ENCODE measurements at places on chromosomes 5 and 9.
A peak's percentile ranks its signal among the peaks of the same experiment; 100 is the strongest.

DNA sequence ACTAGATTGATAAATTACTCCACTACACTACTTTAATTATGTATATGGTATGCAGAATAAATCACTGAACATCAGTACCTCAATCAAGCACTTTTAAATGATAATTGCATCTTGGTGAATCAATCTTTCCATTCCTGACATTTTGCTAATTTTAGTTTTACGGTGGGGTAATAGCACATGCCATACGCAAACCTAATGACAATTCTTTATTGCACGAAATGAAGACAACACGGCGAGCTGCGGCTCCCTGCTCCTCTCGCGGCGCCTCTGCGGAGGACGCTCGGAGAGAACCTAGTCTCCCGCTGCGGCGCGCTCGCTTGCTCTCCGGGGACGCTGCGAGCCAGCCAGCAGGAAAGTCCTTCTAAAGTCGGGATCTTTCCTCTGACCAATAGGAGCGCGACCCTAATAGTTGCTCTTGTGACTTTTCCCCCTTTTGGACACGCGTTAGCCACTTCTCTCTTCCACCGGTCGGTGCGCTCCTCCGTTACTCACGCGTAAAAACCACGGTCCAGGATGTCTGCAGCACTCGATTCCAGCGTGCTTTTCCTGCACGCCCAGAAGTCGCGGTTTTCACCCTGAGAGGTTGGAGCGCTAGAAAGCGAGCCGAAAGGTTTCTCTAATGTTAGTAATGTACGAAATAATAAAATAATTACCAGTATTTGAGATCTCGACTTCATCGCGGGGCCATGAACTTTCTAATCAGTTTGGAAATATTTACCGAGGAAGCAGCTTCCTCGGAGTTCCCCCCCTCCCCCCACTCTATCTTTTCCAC lies 1.0 kb upstream of the MEF2C start:
- peak; percentile 89 for DNase-seq

DNA sequence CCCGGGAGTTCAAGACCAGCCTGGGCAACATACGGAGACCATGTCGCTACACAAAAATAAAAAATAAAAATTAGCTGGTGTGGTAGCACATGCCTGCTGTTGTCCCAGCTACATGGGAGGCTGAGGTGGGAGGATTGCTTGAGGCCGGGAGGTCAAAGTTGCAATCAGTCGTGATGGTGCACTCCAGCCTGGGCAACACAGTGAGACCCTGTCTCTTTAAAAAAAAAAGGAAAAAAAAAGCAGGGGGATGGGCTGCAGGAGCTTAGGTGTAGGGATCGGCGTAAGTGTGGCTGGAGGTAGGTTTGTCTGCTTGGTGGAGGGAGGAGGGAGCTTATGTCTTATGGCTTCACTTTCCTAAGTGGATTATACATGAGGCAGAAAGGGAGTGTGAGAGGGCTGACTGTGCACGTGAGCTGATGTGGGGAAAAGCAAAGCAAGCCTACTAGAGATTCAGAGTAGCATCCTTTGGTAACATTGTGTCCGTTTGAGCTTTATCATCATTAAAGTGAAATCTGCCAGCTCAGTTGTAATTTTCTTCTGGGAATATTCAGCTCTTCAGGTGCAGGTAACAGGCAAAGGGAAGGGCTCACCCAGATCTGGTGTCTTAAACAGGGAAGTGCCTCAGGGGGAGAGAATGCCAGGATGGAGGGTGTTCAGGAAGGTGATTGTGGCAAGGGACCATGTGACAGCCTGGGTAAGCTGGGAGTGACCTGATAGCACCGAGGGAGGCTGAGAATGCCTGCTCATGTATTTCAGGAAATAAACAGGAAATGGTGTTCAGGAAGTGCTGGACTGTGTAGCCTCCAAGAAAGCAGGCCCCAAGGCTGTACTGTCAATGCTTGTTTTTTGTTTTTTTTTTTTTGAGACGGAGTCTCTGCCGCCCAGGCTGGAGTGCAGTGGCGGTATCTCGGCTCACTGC lies 17.6 kb upstream of the SETX start:
- peak; percentile 64 for DNase-seq

- no peak for DNase-seq
These were observed 31.7 kb upstream of the LRRC14B start for GRCh38 chr5:159448-160172.

DNA sequence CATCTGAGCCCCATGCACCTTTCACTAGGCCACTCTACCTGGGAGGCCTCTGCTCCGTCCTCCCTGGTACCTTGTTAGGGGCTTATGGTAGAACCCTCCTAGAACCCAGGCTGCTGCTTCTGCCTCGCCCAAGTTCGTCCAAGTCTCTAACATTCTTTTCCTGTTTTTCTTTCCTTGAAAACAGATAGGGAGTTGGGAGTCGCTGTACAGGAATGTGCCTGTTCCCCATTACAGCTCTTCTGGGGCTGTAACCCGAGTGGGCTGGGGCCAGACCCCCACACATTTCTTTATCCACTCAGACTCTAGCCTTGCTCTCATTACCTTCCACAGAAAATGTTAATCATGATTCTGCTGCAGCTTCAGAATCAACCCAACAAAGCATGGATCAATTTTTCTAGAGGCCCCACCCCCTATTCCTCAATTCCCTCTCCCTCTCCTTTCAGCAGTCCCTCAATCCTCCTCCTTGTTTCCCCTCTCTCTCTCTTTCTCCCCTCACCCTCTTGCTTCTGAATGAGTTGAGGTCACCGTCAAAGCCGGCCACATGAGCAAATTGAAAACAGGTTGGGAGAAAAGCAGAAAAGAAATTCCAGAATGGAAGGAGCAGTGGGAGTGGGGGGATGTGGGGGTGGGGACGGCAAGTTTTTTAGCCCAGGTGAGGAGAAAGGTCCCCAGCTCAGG lies 193.8 kb upstream of the TRIM32 start:
- no peak for DNase-seq

DNA sequence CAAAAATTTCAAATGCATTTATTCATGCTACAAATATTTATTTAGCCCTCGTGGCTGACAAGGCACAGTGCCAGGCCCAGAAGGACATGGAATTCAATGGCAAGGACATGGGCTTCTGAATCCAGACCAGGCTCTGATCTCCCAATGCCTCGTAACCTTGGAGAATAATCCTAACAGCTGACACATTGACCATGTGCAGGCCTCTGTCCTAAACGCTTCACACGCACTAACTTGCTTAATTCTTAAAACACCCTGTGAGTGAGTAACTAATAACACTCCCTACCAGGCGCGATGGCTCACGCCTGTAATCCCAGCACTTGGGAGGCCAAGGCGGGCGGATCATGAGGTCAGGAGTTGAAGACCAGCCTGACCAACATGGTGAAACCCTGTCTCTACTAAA lies 33.2 kb downstream of the MYO10 start:
- no peak for DNase-seq

DNA sequence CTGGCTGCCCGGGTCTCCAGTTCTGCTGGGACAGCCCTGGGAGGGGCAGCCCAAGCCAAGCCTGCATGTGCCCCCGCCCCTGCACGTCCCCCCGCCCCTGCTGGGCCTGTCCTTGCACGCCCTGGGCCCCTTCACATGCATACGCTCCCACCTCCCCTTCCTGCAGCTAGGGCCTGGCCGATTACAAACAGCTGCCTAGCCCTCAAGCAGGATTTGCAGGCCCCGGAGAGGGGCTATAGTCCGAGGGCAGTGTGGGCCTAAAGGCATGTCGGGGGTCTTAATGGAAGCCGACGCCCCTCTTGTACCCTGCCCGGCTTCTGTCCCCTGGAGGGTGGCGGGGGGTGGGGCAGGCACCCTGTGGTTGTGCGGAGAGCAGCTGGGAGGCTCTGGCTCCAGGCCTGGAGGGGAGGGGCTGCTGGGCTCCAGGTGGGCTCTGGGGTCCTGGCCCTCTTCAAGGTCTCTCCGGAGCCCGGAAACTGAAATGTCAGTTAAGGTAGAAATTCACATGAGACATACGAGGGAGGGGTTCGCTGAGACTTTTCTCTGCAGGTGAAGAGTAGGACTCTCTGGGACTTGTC lies 16.9 kb downstream of the COL5A1 start:
- DNase-seq = no peak

- DNase-seq = peak; percentile 54
These were observed 12.8 kb upstream of the MGAT1 start for GRCh38 chr5:180815293-180815917.

DNA sequence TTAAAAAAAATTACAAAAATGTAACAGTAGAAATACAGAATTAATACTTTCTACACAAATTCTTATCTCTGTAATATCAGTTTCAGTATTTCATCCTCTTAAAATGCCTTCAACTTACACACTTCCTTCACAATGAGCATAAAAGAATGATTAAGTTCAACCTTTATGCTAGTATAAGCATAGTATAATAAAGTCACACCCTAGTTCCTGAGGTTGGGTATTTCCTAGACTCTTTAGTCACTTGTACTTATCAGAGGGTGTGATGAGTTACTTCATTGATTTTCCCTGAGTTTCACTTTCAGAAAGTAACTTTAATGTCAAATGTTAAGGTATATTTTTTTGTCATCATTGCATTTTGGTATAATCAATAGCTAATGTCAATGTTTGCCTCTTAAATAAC lies 302.4 kb downstream of the PDE4D start:
- no peak for DNase-seq

DNA sequence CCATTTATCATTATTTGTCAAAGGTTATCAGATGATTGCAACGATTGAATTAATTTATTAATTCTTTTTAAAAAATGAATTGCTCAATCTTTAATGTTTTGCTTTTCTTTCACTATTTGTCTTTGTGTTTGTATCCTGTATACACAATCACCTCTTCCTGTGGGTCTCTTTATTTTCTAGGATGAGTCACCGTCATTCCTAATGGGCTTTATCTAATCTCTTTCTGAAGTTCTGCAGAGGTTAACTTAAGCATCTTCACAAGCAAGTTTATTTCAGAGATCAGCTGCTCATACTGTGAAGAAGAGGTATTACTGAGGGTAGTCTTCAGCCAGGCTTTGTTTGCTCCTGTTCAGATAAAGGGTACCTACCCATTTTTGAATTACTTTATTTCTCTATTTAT lies 323.9 kb downstream of the NNT start:
- no peak for DNase-seq

DNA sequence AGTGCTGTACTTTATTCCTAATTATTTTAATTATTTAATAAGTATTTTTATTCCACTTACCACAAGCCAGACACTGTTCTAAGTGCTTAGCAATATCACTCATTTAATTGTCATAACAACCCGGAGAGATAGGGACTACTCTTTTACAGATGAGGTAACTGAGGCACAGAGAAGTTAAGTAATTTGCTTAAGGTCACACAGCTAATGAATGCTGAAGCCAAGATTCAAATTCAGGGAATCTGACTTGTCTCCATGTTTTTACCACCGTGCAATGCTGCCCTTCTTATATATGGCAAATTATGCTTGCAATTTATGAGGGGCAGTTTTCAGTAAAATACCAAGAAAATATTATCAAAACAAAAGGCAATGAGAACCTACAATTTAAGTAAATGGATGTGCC lies 168.4 kb upstream of the KIF2A start:
- DNase-seq = no peak

DNA sequence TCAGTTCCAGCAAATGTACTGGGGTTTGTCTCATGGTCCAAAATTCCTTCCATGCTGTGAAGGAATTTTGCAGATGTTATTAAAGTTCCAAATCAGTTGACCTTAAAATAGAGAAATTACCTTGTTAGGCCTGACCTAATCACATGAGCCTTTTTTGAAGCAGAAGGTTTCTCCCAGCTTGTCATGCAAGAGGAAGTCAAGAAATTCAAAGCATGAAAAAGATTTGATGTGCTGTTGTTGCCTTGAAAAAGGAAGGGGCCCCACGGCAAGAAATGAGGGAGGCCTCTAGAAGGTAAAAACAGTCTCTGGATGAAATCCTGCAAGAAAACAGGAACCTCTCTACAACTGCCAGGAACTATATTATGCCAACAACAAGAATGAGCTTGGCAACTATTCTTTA lies 24.2 kb upstream of the HAPLN1 start:
- no peak for DNase-seq

DNA sequence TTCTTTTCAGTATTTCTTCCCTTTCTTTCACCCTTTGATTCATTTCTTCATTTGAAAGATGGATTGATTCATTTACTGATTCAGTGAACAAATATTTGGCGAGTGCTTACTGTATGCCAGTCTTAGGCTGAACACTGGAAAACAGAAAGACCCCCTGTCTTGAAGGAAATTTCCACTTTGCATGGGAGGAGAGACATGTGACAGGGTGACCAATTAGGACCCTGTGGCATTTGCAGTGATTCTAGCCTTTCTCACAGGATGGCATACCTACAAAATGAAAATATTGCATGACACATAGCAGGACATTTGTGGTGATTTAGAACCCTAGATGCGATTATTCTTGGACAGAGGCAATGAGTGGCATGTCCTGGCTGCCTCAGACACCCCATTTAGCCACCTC lies 407.2 kb upstream of the SGCD start:
- no peak for DNase-seq

- DNase-seq = no peak
These were observed 63.9 kb upstream of the SPRY4 start for GRCh38 chr5:142388696-142389095.

DNA sequence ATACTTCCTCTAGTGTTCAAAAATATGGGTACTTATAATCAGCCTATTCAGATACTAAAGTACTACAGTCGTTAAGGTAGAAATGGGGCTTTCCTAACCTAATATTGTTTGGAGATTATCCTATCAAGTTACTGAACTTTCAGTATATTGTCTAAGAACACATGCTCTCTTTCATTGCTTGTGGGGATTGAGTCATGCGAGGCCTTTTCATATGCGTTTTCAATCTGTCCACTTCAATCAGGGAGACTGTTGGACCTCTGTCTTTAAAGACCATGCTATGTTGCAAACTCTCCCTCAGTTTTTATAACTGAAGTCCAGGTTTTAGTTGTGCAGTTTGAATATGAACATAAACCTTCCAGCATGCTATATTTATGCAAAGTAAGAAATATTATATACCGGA lies 15.0 kb downstream of the PRR16 start:
- no peak for DNase-seq

GRCh38 chr5:3963652-3964051 lies 368.0 kb downstream of the IRX1 start:
- DNase-seq = no peak

DNA sequence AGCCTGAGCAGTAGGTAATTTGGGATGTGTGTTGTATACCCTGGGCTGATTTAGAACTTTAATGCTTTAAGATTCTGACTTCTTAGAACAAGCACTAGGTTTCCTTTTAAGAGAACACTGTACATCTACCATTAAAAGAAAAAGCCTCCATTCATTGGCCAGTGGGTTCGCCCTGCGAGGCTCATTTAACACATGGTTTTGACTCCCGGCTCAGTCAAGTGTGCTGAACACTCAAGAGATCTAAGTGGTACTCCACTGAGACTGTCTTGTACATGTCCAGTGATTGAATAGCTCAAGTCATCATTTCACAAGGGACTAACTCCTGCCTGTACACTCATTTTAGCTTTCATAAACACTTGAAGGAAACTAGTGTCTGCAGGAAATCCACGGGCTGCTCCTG lies 3.9 kb downstream of the FUBP3 start:
- no peak for DNase-seq

GRCh38 chr9:83061990-83062650 lies 822 bp downstream of the RASEF start:
- DNase-seq = no peak

DNA sequence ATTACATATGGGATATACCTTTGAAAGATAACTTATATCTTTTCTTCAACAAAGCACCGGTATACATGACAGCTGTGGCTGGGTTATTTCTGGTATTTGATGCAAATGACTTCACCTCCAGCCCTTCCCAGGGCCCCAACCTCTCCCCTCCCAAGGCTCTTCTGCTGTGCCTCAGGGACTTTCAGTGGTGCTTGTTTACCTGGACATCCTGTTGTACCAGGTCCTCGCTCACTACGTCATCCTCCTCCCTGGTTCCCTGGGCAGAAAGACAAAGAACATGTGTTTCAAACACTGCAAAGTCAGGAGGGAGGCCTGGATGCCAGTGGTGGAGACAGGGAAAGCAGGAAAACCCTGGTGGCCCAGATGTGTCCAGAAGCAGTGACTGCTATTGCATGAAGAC lies 23.4 kb downstream of the ANXA6 start:
- no peak for DNase-seq

Data from lower leg skin (tissue), 4 donors.